Activated CD8-positive, alpha-beta memory T cell treated with anti-CD3 and anti-CD28 coated beads, Interleukin-2, amount 10 ng/mL, durations not matched to agents 7 days and 5 days (primary cell): ENCODE measurements at places on chromosomes 12 and 14. TPM values are rescaled to one million over a fixed set of nuclear protein-coding genes. Genes with fewer than 3 reads are reported as not detected.

Gene GAPDH
- 5,133 TPM for total RNA-seq

DNA sequence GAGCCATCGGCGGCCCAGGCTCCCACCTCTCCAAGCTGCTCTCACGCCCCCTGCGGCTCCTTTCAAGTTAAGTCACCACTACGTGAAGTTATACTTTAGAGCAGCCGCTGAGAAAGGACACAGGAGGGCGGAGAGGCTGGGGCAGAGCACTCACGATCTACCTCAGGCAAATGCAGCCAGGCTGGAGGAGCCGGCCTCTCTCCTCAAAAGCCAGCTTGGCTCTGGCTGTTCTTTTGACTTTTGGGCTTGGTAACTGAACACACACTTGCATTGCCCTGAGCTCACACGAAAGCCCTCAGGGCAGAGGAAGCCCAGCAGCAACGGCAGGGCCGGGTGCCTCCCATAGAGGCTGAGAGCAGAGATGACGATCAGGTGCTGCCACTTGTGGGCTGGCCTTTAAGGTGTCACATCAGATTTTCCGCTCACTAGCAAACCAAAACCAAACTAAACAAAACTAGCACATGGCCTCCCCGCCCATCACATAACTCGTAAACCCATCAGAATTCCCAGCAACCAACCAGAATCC is 75.2 kb downstream of the PITPNM2 start:
- H3K4me1 ChIP-seq: peaks cover 39% of the 10 kb centered on the region
- no peaks in the 10 kb centered on the region for H3K36me3 ChIP-seq
- H3K4me3 ChIP-seq: peak overlapping the region; percentile 64
- peaks cover 2% of the 10 kb centered on the region for H3K27me3 ChIP-seq
- peak; percentile 91 for DNase-seq

Gene DENR
- total RNA-seq: 50.2 TPM

DNA sequence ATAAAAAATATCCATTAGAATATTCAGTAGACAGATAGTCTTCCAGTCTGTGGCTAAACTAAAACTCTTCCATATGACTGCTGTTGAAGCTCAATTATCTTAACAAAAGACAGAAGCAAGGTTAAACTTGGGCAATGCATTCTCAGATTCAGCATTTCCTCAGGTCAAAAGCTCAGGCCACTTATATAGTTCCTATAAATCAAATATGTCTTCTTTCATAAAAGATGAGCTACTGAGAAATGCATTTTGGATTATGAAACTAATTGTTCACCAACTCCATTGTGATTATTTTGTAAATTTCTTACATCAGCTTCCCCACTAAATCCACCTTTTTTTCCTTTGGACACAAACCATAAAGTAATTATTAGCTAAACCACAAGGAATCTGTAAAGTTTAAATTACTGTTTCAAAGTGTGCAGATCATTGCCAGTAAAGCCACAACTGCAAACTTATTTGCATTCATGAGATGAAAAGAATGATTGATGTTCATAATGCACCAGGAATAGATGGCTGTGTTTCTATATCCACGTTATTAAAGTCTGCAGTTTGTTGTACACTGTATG is 224.4 kb downstream of the FBXL14 start:
- DNase-seq: no peak
- no peaks in the 10 kb centered on the region for H3K27me3 ChIP-seq
- peaks cover 3% of the 10 kb centered on the region for H3K36me3 ChIP-seq
- no peak overlapping the region for H3K4me3 ChIP-seq
- H3K4me1 ChIP-seq: no peaks in the 10 kb centered on the region
- no peak overlapping the region for H3K27ac ChIP-seq

Gene PLEKHG7
- not detected for total RNA-seq

DNA sequence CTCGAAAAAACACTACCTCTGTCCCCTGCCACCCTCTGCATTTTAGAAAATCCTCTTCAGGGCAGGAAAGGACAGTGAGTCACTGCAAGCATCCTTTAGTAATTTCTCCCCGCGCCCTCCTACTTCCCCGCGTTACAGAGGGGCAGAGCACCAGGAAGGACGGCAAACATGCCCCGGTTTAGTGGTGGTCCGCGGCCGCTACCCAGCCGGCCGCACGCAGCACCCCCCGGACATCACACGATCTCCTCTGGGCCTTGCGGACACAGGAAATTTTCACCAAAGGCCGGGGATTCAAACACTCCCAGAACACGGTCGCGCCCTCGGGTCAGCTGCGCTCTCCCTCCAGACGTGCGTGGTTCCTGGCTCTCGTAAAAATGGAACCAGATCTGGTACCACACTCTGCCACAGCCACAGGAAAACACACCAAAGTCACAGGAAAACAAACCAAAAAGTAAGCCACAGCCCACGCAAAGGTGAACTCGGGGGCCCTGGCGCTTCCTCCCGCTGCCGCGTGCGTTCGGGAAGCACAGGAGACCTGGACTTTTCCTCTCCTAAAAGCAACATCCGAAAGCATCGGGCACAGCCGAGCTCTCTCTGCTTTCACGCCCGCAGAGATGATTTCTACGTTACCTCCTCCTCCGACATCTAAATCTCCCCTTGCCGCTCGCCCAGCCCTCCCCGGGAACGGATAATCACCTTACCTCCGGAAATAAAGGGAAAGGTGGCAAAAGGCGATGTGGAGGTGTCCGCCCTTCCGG is 839 bp downstream of the SLC38A1 start:
- H3K27ac ChIP-seq: no peak overlapping the region
- H3K4me3 ChIP-seq: no peak overlapping the region

Gene TCL1B
- not detected for total RNA-seq

DNA sequence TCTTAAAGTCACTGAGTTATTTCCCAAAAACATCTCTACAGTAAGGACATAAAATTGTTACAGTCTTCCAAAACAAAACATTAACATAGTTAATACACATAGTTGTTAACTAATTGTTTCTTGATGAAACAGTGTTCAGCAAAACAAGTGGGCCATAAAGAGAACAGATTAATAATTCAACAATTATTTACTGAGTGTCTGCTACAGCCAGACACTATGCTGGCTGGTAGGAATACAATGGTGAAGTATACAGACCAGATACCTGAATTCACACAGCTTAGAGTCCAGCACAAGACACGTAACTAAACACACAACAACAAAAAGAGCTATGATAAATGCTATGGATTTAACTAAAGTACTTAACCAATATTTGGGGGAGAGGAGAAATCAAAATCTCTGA is 47.0 kb downstream of the PPP1R12A start:
- H3K4me1 ChIP-seq: peaks cover 19% of the 10 kb centered on the region
- no peak overlapping the region for H3K4me3 ChIP-seq
- no peak overlapping the region for H3K27ac ChIP-seq
- no peaks in the 10 kb centered on the region for H3K27me3 ChIP-seq
- no peak for DNase-seq

Gene MYO1H
- total RNA-seq: not detected

Gene P2RX7
- 7.5 TPM for total RNA-seq

Gene NEUROD4
- not detected for total RNA-seq

- DNase-seq: no peak
- H3K27ac ChIP-seq: no peak overlapping the region
- H3K27me3 ChIP-seq: peaks cover 26% of the 10 kb centered on the region
Measured at GRCh38 chr12:65741656-65742017, 82.6 kb upstream of the HMGA2 start.

Gene ACACB
- 15.1 TPM for total RNA-seq

DNA sequence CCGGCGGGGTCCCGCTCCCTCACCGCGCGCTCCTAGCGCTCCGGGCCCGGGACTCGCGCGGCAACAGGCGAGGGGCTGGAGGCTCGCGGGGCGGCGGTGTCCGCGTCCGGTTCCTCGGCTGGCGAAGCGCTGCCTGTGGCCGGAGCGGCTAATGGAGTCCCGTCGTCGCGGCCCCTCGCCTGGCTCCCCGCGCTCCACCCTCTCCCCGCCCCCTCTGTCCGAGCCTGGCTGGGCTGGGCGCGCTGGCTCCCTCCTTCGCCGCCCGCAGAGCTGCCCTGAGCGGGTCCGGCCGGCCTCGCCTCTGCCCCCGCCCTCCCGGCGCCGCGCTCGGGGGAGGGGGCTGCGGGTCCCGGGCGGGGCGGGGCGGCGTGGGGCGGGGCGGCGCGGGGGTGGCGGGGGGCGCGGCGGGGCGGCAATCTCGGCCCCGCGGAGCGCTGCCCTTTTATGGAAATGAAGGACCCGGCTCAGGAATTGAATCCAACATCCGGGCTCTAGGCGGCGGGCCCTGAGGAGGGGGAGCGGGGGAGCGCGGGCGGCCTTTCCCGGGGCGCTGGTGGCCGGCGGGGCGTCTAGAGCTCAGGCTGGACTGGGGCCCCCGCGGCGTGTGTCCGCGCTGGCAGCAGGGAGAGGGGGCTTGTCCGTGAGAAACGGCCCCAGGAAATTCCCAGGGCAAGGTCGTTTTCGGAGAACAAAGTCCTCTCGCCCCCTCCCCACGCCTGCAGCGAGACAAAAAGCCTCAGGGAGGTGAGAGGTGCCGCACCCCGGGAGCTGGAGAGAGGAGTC is at the start of gene FERMT2:
TSS of gene FERMT2 (minus strand) at position 153 of the 783 bp plus-strand sequence. CDS start 482 bp downstream, outside the sequence.
- no peaks in the 10 kb centered on the region for H3K36me3 ChIP-seq

Gene TNS2
- total RNA-seq: 0.58 TPM

DNA sequence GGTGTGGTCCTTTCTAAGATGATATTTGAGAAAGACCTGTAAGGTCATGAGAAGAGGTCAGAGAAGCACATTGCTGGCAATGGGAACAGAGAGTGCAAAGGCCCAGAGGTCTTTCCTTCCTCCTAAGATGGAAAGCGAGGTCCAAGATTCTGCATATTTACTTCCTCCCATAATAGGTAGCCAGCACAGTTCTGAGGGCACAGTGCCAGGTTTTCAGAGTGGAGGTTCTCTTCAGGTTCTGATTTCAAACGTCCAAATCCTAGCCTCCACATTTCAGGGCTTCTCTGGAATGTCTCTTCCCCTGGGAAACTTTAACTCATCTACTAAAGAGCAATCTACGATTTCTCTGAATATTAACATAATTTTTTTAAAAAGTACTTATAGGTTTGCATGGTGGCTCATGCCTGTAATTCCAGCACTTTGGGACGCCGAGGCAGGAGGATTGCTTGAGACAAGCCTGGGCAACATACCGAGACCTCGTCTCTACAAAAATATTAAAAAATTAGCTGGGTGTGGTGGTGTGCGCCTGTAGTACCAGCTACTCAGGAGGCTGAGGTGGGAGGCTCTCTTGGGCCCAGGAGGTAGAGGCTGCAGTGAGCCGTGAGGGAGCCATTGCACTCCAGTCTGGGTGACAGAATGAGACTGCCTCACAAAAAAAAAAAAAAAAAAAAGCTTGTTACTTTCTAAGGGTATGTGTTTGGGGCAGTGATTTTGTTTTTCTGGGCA is 526 bp upstream of the MRPL42 start:
- H3K36me3 ChIP-seq: peaks cover 13% of the 10 kb centered on the region
- DNase-seq: no peak
- peak overlapping the region; percentile 92 for H3K27ac ChIP-seq

- no peak overlapping the region for H3K27ac ChIP-seq
- H3K36me3 ChIP-seq: peaks cover 4% of the 10 kb centered on the region
- peaks cover 16% of the 10 kb centered on the region for H3K4me1 ChIP-seq
- H3K27me3 ChIP-seq: no peaks in the 10 kb centered on the region
- H3K4me3 ChIP-seq: no peak overlapping the region
Measured at GRCh38 chr12:75953312-75953906, 78.2 kb downstream of the PHLDA1 start.

Gene CCDC197
- 0.14 TPM for total RNA-seq

DNA sequence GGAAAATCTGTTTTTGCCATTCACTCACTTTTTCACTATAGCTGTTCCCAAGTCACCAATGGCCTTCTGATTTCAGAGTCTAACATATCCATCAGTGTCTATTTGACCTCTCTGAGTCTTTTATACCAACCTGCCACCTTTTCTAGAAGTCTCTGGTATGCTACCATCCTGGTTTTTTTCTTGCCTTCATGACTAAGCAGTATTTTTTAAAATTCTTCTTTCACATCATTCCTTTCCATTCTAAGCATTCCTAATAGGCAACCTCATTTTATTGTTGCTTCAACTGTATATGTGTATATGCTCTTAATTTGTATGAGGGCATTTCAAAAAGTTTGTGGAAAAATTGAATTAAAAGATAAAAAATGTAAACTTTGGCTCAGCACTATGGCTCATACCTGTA is 5.0 kb downstream of the IRAK4 start:
- H3K27ac ChIP-seq: no peak overlapping the region
- peaks cover 33% of the 10 kb centered on the region for H3K4me1 ChIP-seq
- H3K36me3 ChIP-seq: peaks cover 39% of the 10 kb centered on the region
- H3K4me3 ChIP-seq: no peak overlapping the region

Gene PRPH
- total RNA-seq: 0.35 TPM

Gene EFS
- not detected for total RNA-seq

- no peaks in the 10 kb centered on the region for H3K27me3 ChIP-seq
- H3K4me1 ChIP-seq: peaks cover under 1% of the 10 kb centered on the region
Measured at GRCh38 chr12:11787933-11788849, 138.7 kb downstream of the ETV6 start.

DNA sequence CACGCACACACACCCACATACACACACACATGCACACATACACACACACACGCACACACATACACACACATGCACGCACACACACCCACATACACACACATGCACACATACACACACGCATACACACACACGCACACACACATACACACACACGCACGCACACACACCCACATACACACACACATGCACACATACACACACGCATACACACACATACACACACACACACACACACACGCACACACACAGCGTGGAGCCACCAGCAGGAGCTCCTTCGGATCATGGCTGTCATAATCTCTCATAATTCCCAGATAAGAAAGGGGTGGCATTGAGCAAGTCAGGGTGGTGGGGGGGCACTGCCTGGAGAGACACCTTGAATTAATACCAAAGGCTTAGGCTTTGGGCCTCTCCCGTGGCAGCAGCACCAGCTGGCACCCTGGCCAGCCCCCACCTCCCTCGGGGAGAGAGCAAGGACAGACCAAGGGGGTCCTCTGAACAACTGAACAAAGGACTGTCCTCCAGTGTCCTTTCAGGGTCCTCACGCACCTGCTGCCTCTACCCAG is 21.9 kb downstream of the ANO2 start:
- no peak overlapping the region for H3K27ac ChIP-seq
- H3K36me3 ChIP-seq: no peaks in the 10 kb centered on the region
- no peaks in the 10 kb centered on the region for H3K4me1 ChIP-seq
- no peaks in the 10 kb centered on the region for H3K27me3 ChIP-seq

GRCh38 chr14:80658155-80658554 is 283.4 kb downstream of the CEP128 start:
- H3K4me1 ChIP-seq: no peaks in the 10 kb centered on the region
- no peak for DNase-seq
- H3K4me3 ChIP-seq: no peak overlapping the region
- H3K27me3 ChIP-seq: no peaks in the 10 kb centered on the region

DNA sequence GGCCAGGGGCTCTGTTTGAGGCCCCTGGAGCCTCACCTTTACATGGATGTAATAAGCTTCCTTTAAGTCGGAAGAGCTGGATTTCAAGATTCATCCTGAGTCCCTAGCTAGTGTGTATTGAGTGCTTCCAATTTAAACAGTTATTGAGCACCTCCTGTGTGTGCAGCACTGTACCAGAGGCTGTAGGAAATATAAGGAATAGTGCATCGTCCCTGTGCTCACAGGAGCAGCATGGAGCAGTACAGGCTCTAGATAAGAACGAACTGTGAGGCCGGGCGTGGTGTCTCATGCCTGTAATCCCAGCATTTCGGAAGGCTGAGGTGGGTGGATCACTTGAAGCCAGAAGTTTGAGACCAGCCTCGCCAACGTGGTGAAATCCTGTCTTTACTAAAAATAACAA is 65.8 kb upstream of the METAP2 start:
- DNase-seq: no peak
- no peaks in the 10 kb centered on the region for H3K4me1 ChIP-seq
- no peak overlapping the region for H3K27ac ChIP-seq

Gene CYP46A1
- total RNA-seq: 0.15 TPM

Gene TUNAR
- total RNA-seq: not detected
